ENCODE measurements at places on chromosomes 5 and 9. TPM values are rescaled to one million over a fixed set of nuclear protein-coding genes. Genes with fewer than 3 reads are reported as not detected.

The KCNV2 gene
- not detected for total RNA-seq

The ANKRD55 gene
- total RNA-seq = not detected

The CENPK gene
- total RNA-seq = 14.6 TPM

The FLT4 gene
- 6.6 TPM for total RNA-seq

The PKD2L2 gene
- total RNA-seq = 1.2 TPM

- DNase-seq = no peak
Measured at GRCh38 chr5:124878583-124879342, 132.3 kb upstream of the ZNF608 start.

DNA sequence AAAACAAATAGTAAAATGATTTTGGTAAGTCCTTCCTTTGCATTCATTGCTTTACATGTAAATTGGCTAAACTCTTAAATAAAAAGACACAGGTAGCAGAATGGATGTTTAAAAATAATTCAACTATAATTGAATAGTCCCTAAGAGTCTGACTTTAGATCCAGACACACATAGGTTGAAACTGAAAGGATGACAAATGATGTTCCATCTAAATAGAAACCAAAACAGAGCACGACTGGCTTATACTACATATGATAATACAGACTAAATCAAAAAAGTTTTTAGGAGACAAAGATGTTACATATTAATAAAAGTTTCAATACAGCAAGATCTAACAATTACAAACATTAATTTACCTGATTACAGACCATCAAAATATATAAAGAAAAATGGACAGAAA is 2055.1 kb upstream of the WWC1 start:
- no peak for DNase-seq

DNA sequence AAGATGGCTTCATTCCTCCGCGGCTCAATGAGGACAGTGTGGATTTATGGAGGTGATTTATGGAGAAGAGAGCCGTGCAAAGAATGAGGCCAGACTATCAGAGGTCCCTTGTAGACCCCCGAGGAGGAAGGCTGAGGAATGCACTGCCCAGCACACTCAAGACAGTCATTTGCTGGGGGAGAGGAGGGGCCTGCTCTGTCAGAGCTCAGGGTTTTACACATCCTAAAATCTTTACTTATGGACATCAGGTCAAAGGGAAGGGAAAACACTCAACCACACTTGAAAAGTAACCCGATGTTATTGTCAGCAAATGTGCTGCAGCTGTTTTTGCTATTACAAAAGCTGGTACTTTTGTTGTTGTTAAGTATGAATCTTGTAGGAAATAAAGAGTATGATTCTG is 289.5 kb downstream of the SLIT3 start:
- DNase-seq = no peak

GRCh38 chr5:35753500-35753899 is 103.2 kb upstream of the IL7R start:
- no peak for DNase-seq

DNA sequence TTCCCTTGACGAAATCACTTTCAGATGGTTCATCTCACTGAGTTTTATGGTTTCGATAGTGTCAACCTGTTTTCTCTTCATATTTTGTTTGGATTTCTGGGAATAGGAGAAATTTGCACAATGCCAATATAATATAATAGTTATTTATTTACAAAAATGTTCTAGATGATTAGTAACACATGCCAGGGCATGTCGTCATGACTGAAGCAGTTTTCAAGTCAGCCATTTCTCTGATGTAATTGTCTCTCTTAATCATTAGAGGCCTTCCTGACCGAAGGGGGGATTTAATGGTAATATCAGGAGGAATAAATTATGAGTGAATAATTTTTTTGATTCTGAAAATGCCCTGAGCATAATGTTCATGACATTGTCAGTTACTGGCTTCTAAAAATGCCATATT is 246.5 kb upstream of the ATP10B start:
- no peak for DNase-seq

DNA sequence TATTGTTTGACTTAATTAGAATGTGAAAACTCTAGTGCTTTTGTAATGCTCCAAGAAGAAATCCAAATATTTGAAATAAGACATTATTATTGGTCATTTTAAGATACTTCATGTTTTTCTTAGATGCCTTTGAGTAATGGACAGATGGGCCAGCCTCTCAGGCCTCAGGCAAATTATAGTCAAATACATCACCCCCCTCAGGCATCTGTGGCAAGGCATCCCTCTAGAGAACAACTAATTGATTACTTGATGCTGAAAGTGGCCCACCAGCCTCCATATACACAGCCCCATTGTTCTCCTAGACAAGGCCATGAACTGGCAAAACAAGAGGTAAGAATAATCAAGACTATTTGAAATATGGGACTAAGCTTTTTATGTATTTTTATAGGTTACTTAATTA is 69.2 kb upstream of the SREK1 start:
- no peak for DNase-seq

- DNase-seq = no peak
Measured at GRCh38 chr5:34905564-34905963, 9.7 kb downstream of the RAD1 start.

GRCh38 chr5:153881687-153882086 is 157.0 kb downstream of the FAM114A2 start:
- no peak for DNase-seq

- DNase-seq = no peak
Measured at GRCh38 chr5:110663525-110663924, 62.9 kb downstream of the TMEM232 start.

- no peak for DNase-seq
Measured at GRCh38 chr5:6505416-6505755, 56.7 kb downstream of the UBE2QL1 start.

DNA sequence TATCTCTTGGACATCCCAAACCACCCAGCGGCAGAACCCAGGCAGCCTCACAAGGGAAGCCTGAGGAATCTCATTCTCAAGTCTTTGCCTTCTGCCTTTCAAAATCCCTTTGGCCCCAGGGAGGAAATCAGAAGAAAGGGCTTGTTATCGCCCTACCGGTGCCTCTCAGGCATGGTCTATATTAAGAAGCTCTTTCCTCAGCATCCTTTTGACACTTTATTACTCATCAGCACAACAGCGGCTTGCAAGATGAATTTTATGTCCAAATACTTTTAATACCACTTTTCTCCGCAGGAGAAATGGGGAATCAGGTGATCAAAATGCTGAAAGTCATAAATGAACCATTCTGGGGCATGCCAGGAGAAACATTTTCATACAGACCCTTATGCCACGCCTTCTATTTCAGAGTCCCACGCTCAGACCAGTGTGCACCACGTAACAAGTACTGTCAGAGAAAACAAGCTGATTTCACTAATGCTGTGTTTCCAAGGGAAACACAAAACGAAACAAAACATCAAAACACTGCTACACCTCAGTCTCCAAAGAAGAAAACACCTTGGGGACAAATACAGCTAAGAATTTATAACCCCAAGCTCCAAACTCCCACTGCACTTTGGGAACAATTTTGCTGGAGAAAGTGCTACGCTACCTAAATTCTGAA is 30.0 kb downstream of the RAPGEF1 start:
- peak; percentile 46 for DNase-seq

GRCh38 chr9:4464911-4465513 is 25.3 kb upstream of the SLC1A1 start:
- DNase-seq = no peak

DNA sequence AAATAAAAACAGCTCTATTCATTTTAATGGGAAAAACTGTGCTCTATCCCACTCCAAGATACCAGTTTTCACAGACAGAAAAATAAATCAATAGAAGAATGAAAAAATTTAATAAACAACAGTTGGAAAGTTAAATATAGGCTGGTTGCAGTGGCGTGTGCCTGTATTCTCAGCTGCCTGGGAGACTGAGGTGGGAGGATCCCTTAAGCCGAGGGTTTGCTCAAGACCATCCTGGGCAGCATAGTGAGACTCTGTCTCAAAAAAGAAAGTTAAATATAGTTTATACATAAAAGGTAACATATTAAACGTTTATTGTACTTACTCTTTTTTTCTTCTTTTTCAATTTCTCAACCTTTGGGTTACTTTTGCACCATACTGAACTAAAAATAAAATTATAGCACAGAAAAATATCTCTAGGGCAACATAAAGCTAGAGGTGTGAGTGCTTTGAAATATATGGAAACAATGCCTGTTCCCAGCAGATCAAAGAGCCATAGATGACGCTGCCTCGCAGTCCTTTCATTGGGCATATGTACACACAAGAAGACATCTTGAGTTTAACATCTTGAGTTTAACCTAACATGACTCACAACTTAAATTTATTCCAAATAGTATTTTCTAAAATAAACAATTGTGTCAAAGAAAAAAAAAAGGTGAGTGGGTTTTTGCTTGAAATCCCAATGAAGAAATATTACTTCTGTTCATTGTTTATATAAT is 25.7 kb upstream of the KLF9 start:
- no peak for DNase-seq

DNA sequence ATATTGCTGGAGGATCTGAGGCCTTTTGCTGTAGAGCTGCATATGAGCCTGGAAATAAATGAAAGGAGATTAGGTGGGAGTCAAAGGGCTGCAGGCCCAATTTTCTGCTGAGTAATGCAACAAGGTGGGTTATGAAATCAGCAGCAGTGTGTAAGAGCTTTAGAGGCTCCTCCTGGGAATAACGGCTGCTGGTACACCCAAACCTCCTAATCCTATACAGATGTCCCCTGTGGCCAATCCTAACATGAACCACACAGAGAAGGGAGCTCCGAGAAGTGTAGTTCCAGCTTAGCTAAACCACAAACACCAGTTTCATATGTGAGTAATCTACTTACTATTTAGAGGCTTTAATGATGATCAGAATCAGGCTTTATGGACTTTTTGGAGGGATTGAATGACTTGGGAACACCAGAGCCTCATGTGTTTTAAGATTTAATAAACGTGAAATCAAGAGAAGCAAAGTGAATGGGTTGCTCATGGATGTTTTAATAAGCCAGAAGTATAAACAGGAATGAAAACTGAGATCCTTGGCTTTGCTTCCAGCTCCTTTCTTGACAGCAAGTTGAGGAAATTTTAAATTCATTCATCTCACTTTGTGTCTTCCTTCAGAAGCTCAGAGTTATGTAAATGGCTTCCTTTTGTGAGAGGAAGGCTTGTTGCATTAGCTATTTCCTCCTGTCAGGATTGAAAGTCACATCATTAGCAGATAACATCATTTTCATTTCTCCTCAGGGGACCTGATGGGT is 437.5 kb downstream of the TMEM232 start:
- DNase-seq = no peak

DNA sequence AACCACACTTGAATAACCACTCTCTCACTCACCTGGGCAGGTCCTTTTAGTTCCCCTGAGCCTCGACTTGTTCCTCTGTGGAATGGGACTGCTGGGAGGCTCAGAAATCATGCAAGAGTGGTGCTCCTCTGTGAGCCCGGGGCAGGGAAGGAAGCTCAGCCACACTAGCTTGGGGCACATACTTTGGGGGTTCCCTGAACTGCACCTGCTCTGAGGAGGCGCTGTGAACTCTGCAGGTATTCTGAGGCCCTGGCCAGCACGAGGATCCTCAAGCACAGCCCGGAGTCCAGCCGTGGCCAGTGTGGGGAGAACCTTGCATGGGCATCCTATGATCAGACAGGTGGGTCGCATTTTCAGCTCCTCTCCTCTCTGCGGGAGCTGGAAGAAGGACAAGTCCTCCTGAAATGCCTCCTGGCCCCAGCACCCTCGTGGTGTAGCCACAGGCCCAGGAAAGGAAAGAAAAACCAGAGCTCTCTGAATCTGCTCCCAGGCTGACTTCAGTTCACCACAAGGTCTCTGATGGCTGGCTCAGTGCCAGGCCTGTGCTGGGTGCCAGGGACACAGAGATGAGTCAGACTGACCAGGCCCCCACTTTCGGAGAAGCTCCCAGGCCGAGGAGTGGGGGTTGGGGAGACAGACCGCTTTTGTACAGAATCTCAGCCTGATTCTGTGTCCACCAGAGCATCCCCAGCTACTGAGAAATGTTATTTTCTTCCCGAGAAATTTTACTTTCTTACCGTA is 11.9 kb downstream of the GLIPR2 start:
- DNase-seq = peak; percentile 96

DNA sequence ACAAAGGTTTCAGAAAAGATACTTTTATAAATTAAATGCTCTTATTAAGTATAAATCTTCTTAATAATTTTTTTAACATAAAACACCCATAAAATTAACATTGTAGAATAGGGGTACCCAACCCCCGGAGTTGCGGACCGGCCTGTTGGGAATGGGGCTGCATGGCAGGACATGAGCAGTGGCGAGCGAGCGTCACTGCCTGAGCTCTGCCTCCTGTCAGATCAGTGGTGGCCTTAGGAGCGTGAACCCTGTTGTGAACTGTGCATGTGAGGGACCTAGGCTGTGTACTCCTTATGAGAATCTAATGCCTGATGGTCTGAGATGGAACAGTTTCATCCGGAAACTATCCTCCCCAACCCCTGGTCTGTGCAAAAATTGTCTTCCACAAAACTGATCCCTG is 35.3 kb downstream of the CLINT1 start:
- no peak for DNase-seq

DNA sequence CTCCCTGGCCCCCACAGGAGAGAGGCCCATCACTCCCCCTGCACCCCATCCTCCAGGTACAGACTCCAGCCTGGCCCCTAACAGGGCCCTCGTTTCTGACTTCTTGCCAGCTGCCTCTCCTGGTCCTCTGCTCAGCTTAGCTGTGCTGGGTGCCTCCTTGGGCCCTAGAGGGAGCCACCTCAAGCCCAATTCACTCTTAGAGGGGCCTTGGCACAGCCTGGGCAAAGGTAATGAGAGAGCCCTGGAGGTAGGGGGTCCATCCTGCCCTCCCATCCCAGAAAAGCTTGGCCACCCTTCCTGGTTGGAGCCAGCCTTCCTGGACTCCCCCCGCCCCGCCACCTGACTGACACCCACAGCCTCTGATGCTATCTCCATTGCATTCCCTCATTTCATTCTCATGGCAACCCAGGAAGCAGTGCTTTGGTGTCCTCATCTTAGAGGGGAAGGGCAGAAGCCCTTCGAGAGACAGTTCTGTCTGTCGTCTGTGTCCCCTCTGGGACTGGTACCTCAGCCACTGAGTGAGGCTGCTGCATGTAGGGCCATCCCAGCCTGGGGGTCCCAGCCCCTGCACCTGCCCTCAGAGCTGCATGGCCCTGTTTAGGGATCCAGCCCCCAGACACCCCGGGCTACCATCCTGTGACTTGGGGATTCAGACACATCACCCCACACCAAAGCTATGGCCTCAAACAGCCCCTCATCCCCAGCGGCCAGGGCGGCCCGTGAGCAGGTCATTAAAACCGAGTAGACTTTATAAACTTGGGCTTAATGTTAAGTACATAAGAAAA is 95.5 kb downstream of the BARX1 start:
- no peak for DNase-seq

- no peak for DNase-seq
Measured at GRCh38 chr9:87464992-87465378, 32.7 kb upstream of the DAPK1 start.

DNA sequence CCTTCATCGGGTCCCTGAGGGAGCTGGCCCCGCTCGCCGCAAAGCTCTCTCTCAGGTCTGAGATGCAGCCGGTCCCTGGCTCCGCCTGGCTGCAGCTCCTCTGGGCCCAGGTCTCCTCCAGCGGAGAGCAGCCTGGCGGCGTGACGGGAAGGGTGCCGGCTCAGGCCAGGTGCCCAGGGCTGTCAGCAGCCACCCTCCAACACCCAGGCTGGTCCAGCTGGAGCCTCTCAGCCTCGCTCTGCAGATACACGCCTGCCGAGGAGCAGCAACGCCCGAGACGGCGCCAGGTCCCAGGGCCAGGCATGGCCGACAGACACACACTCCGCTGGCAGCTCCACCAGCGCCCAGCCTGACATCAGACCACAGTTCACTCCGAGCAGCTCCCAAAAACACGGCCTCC is 25.6 kb downstream of the FAM163B start:
- DNase-seq = no peak

- DNase-seq = no peak
Measured at GRCh38 chr5:138350563-138350890, 2.0 kb upstream of the KDM3B start.

Data from muscle of leg (tissue), 16 donors.